ENCODE measurements at places on chromosomes 2 and 18.

- DNase-seq, result no peak
Observed at GRCh38 chr18:46152808-46153617, 48.8 kb downstream of the HAUS1 start.

DNA sequence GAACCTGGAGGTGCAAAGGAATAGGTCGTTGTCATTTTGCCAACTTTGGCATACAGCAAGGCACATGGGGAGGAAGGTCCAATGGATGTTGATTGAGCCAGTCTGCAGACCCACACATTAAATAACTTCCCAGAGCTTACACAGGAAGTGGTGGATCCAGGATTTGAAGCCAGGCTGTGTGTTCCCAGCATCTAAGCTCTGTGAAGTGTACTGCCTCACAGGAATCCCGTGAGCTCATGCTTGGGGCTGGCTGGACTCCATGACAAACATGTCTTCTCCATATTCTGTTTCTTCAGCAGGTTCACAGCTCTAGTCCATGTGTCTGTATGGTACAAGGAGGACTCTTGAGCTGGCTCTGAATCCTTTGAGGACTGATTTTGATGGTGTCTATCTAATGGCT is 63.9 kb downstream of the KLHL29 start:
- peak; percentile 24 for DNase-seq

DNA sequence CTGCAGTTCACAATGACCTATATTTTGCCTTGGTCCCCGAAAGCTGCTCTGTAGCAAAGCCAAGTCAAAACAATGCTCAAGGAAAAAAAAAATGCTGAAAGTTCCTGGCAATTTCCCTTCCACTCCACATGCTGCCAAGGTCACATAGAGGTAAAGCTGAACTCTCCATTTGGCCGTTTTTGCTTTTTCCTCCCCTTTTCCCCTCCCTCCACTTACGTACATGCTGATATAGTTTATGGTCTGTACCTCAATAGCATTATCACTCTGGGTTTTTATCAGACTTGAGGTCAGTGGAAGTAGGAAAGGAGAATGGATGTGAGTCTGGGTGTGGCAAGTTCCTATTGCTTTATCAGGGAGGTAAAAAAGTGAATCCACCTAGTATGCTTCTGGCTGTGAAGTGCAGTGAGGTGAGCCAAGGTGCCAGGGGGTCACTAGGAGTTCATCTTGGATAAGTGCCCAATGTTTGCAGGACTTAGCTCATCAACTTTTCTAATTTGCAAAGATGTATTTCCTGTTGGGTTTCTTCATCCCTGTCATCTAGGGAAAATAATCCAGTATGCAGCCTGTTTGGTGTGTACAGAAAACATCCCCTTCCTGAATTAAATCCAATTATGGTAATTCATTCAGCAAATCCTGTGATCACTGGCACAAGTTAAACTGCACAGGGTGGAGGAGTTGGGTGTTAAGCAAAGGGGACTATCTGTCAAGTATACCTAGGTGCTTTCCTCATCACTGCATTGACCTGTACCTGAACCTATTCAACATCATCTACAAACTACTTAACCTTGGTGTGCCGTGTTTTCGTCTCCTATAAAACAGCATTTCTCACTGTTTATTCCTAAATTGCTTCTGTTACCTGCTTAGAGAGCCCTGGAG is 124.3 kb upstream of the CYP26B1 start:
- no peak for DNase-seq

GRCh38 chr2:152648336-152648735 is 68.9 kb downstream of the PRPF40A start:
- no peak for DNase-seq

- DNase-seq, result no peak
Observed at GRCh38 chr2:39119732-39120520, 925 bp downstream of the SOS1 start.

GRCh38 chr2:86704459-86704971 is 15.6 kb upstream of the RMND5A start:
- peak; percentile 52 for DNase-seq

GRCh38 chr18:58355243-58355642 is 273.6 kb downstream of the ALPK2 start:
- no peak for DNase-seq

DNA sequence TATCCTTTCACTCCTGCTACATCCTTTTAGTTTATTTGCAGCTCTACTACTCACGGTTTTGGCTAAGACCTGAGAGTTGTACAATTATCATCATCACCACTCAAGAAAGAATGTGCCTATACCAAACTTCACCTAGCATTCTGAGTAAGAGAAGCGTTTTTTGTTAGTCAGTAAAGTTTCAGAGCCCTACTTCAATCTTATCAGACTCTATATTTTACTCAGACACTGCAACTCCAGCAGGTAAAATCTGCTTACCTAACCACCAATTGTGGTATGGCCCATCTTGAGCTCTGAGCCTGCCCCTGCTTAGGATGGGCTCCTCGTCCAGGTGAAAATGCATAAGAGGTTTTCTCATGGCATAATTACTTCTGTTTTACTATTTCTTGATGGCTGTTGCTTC is 37.1 kb downstream of the ICOS start:
- DNase-seq, result no peak

DNA sequence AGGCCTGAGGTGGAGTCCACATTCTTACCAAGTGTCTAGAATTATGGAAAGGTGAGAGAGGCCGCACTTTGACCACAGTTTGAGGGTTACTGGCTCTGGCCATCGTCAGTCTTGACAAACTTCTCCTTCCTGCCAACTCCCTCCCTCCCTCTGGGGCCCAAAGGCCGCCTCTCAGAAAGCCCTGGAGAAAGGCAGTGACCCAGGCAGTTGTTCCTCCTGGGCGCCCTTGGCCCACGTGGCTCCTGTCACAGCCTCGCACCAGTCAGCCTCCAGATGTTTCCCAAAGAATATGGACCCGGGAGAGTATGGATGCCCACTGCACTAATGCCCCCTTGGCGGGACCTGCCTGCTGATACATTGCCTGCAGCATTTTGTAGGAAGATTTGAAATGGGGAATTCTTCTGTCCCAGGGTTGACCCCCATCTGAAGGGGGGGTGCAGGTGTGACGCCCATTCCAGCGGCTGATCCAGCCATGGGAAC is 61.7 kb downstream of the ASB1 start:
- no peak for DNase-seq

- DNase-seq, result no peak
Observed at GRCh38 chr2:99389371-99389770, 52.2 kb downstream of the EIF5B start.

GRCh38 chr2:188668017-188668680 is 306.0 kb upstream of the COL3A1 start:
- peak; percentile 77 for DNase-seq

All from skeletal muscle cell (primary cell).